MCF 10A (cell line): ENCODE measurements at places on chromosomes 5 and 9.
A peak's percentile ranks its signal among the peaks of the same experiment; 100 is the strongest.

- DNase-seq: peak; percentile 83
Measured at GRCh38 chr9:86176468-86176867, 77.1 kb upstream of the GOLM1 start.

- DNase-seq: peak; percentile 84
Measured at GRCh38 chr9:130927995-130928900, 10.8 kb downstream of the FIBCD1 start.

DNA sequence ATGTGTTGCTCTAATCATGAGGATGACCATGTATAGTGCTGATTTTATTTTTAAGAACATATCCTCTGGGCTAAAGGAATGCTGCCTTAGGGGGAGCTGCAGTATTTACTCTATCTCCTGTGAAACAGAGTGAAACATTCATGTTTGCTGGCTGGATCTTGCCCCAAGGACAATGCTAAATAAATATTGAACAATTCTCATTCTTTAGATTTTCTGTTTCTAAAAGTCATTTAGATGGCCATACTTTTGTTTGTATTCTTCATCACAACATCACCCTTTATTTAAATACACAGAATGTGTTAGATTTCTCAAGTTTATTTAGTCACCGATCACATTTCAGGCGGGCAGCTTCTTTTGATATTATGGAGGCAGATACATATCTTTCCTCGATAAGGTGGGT lies 103.3 kb downstream of the ARHGEF28 start:
- no peak for DNase-seq

GRCh38 chr5:100406640-100407039 lies 128.5 kb upstream of the FAM174A start:
- DNase-seq: no peak

DNA sequence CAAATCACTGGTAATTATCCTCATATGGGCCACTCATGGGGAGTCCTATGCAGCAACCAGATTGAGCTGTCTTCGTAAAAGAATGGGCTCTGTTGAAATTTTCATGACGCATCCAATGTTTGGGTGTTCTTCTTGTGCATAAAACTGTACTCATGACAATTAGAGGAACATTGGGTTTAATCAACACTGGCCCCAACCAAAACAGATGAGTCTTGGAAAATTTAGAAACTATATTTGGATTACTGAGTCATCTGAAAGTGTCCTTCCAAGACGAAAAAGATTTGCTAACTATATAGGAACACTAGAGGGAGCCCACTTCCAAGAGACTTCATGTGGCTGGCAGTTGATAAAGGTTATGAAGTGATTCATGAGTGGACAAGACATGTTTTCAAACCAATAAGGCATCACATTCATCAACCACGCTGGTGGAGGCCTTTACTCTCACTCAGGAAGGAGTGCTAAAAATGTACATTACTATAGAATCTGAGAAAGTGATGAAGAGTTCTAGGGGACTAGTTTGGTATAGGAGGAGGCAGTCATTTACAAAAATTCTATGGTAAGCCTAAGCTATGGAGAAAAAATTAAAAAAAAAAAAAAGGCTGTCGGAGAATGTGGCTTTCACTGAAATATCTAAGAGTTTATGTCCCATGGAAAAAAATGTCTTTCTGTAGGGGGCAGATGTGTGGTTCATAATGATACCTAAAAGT lies 313.5 kb downstream of the PRDM9 start:
- peak; percentile 78 for DNase-seq

DNA sequence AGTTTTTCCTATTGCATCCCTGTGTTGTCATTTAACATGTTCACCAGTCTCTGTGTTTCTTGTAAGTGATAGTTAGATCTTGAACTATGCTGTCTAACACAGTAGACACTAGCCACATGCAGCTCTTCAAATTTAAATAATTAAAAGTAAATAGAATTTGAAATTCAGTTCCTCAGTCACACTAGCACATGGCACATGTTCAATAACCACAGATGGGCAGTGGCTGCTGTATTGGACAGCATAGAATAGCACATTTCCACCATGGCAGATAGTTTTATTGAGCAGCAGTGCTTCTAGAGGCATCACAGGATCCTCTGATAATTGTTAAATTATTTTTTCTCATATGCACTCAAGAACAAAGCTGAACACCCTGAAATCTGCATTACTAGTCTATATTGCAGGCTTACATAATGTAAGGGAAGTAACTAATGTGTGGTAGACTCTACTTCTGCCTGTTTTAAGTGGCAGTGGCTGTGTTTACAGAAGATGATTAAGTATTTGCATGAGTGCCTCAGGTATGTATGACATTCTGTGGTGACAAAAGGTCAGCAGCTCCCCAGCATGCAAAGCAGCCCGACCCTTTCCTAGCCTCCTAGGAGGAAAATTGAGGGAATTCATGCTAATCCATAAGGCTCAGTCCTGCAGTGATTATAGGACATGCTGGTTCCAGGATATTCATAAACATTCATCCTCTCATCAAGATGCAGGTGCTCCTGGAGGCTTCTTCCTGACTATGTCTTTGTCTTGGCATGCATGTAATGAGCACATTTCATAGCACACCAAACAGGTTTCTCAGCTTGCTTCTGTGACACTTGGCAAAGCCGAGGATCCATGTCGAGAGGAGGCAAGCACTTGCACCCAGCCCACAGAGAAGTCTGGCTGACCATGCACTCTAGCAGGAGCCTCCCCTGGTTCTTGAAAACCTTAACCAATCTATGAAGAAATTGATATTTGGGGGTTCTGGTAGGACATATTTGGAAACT lies 45.5 kb downstream of the SH3RF2 start:
- DNase-seq: no peak

DNA sequence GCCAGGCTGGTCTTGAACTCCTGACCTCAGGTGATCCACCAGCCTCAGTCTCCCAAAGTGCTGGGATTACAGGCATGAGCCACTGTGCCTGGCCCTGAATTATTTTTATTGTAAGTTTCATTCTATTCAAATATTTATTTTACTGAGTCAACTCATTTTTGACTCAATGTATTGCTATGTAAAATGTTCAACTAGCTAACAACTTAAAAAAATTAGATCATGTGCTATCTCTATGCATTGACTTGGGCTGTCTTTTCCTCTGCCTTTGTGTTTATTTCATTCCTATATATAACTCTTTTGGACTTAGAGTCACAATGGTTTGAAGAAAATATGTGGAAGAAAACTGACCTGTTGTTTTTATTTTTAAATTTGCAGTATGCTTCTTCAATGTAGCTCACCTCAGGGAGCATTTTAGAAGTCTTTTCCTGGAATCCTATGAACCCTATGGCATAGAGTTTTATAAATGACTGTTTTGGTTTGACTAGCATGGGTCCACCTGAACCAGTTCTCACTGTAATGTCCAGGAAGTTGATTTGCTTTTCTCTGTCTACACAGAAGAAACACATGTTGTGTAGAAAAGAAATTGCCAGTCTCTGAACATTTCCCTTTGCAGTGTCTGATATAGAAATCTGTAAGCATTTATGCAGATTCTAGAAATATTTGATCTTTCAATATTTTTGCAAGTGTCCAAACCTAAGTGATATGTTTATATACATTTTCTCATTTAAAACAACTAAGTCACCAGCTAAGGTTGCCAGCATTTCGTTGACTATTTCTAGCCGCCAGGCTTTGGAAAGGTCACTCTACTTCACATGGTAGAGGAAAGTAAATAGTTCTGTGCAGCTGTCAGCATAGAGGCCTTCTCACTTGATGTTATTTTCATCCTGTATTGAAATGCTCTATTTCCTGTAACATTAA lies 138.8 kb downstream of the PCSK1 start:
- no peak for DNase-seq

GRCh38 chr9:19136129-19136528 lies 8.8 kb upstream of the PLIN2 start:
- no peak for DNase-seq

GRCh38 chr5:83955916-83956315 lies 235.3 kb upstream of the HAPLN1 start:
- DNase-seq: no peak

DNA sequence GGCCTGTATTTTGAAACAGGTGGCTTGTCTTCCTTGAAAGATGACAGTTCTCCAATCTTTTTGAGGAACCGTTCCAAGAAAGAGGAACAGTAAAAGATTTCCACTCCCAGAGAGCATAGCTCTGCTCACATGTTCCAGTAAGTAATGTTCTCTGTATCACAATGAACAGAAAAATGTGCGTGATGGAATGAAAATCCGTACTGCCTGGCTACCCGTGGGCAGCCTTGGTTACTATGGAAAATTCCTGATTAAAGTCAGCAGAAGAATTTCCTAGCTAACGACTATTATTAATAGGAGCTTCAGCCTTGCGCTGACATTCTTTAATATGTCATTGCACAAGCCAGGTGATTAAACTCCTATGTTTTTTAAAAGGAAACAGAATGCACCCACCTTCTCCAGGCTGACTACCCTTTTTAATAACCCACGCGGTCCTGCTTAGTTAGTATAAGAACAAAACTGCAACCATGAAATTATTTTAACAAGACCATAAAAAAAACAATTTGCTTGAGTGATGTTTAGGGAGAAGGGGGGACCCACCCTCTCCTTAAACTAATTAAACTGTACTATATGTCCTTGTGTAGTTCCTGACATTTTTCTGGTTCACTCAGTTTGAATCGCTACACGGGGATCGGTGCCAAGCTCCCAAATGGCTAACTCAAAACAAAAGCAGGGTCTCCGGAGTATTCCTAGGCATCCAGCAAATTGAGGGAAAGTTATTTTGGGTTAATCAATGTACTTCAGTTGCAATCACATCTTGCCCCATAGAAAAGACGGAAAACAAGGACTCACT lies 54.8 kb upstream of the CPEB4 start:
- no peak for DNase-seq

- DNase-seq: no peak
Measured at GRCh38 chr9:83570359-83570758, 32.2 kb upstream of the FRMD3 start.

GRCh38 chr9:91500509-91501014 lies 76.9 kb upstream of the NFIL3 start:
- DNase-seq: peak; percentile 66

DNA sequence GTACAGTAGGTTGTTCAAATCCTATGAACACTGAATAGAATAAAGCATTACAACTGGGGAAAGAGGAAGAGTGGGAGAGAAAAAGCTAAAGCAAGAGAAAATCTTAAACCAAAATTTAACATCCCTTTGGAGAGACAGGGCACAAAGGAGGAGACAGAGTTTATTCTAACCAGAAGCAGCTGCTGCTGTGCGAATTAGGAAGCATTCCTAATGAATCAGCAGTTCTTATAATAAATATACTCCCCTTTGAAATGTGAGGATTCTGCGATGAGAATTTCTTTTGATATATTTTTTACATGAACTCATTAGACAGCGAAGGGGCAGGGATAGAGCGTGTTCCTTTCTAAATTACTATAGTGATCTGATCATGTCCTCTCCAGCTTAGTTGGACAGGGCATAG lies 233.4 kb downstream of the DENND1A start:
- DNase-seq: no peak

- no peak for DNase-seq
Measured at GRCh38 chr9:133514460-133515239, 10.1 kb downstream of the MYMK start.

GRCh38 chr5:125377141-125377540 lies 630.7 kb upstream of the ZNF608 start:
- no peak for DNase-seq

- no peak for DNase-seq
Measured at GRCh38 chr9:122216798-122217418, 11.8 kb downstream of the LHX6 start.

GRCh38 chr9:94945197-94946144 lies 219.0 kb downstream of the AOPEP start:
- peak; percentile 82 for DNase-seq

GRCh38 chr9:22210936-22211335 lies 201.8 kb upstream of the CDKN2B start:
- no peak for DNase-seq
